ENCODE measurements at places on chromosomes 7 and 10.

GRCh38 chr7:131493081-131493480, 63.3 kb downstream of the PODXL start:
- no peak for DNase-seq

- no peak for DNase-seq
Observed at GRCh38 chr7:116356333-116356965, 143.1 kb upstream of the CAV2 start.

GRCh38 chr7:29360633-29361625, 166.4 kb downstream of the CHN2 start:
- no peak for DNase-seq

DNA sequence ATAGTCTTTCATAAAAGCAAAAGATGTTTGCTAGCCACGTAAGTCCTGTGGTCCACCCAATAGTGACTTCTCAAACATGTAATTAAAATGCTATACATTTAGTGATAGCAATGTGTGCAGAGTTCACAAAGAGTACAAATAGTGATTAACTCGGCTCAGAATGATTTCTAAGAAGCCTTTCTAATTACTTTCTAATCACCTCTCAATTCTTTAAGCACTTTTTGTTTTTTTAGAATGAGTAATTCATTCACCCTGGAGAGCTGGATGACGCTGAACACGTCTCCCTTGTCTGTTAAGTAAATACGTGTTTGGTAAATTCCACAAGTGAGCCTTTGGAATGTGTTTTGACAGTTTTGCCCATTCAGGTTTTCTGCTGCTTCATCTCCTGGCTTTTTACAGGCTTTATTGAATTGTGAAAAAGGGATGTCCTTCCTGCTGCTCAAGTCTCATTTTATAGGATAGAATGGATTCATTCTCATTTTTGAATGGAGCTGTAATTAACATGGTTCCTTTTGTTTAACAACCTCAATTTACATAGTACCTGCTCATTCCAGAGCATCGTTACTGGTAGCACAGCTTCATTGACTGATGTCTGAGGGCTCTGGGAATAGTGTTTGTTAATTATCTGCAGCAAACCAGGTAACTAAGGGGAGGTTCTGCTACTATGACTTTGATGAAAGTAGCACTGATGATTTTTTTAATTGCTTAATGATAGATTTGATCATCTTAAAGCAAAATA, 212.1 kb downstream of the VTI1A start:
- DNase-seq = peak; percentile 37

GRCh38 chr7:129840757-129841156, 112.0 kb downstream of the UBE2H start:
- DNase-seq = no peak

DNA sequence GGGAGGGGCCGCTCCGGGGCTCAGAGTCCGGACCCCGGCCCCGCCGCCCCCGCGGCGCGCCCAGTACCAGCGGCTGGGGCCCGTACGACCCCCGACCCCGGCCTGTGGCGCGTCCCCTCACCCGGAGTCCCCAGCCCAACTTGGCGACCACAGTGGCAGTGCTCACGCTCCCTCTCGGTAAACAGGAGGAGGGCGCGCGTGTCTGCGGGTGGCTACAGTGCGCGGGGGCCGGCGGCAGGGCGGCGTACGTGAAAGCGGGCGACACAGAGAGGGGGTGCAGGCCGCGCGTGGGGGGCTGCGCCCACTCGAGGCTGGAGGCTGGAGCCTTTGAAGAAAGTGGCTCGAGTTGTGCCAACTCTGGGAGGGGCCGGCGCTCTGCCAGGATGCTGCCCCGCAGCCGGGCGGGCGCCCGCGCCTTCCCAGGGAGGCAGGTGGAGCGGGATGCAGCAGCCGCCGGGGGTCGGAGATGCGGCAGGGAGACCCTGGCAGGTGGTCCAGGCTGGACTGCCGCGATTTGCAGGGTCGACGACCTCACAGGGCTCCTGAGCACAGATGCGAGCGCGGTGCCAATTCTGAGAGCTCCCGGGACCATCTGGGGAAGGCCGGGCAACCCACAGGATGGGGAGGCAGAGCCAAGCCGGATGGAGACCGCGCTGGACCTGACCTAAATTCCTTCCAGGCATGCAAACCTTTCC, 655 bp downstream of the PTPRE start:
- DNase-seq = peak; percentile 23

GRCh38 chr7:50267525-50268041, 36.9 kb upstream of the IKZF1 start:
- no peak for DNase-seq

DNA sequence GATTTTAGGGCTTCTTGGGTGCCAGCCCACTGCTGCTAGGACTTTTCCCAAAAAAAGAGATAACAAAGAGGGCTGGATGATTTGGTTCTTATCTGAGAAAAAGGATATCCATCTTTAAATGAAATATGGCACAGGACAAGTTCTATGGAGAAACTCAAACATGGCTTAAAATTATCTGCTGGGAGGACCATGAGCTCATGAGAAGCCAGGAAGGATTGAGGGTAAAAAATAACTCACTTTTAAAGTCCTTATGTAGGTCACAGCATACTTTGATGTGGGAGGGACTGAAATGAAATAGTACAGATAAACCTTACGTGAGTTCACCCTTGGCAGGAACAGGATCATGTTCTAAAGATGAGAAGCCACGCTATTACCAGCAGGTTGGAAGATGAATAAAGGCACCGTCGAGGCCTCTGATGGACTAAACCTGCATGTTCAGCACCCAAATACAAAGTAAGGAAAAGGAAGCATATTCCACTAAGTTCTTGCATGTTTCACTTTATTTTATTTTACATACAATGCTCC, 369.2 kb upstream of the KLF6 start:
- peak; percentile 61 for DNase-seq
